Right ventricle myocardium inferior (tissue), 1 donor: ENCODE measurements at places on chromosomes 3 and 15. TPM values are rescaled to one million over a fixed set of nuclear protein-coding genes. Genes with fewer than 3 reads are reported as not detected.

The MNS1 gene
- 1.0 TPM for total RNA-seq

The C3orf22 gene
- total RNA-seq, result not detected

The DNAJA4 gene
- total RNA-seq, result 125 TPM

The ILDR1 gene
- 0.16 TPM for total RNA-seq

The ACAD11 gene
- total RNA-seq, result 14.5 TPM

The ARNT2 gene
- total RNA-seq, result 4.9 TPM

The TM4SF4 gene
- total RNA-seq, result not detected

The UBP1 gene
- 42.3 TPM for total RNA-seq

The TLR9 gene
- 0.38 TPM for total RNA-seq

The SECISBP2L gene
- total RNA-seq, result 34.2 TPM

The TMEM115 gene
- total RNA-seq, result 26.4 TPM

The ACKR4 gene
- total RNA-seq, result 2.8 TPM
